ENCODE measurements at places on chromosomes 2 and 18.

- no peak for DNase-seq
- no peak overlapping the region for H3K4me3 ChIP-seq
- H3K27me3 ChIP-seq, result no peaks in the 10 kb centered on the region
- H3K36me3 ChIP-seq, result no peaks in the 10 kb centered on the region
- no peak overlapping the region for H3K27ac ChIP-seq
- H3K4me1 ChIP-seq, result peaks cover 10% of the 10 kb centered on the region
Measured at GRCh38 chr2:85902496-85902895, 13.7 kb upstream of the ST3GAL5 start.

DNA sequence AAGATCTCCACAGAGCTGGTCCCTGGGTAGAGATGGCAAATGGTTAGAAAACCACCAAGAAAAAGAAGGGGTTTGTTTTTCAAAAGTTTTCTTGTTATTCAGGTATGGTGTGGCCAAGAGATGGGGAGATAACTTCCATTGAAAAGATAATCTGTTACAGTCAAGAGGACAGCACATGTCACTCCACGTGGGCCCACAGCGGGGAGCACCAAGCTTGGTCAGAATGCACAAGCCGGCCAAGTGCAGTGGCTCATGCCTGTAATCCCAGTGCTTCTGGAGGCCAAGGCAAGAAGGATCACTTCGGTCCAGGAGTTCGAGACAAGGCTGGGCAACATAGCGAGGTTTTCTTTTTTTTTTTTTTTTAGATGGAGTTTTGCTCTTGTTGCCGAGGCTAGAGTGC, 6.0 kb upstream of the LCLAT1 start:
- H3K4me3 ChIP-seq, result no peak overlapping the region
- H3K27me3 ChIP-seq, result no peaks in the 10 kb centered on the region
- no peaks in the 10 kb centered on the region for H3K4me1 ChIP-seq
- no peaks in the 10 kb centered on the region for H3K36me3 ChIP-seq
- H3K27ac ChIP-seq, result no peak overlapping the region

- H3K4me3 ChIP-seq, result no peak overlapping the region
- H3K27ac ChIP-seq, result no peak overlapping the region
- H3K27me3 ChIP-seq, result no peaks in the 10 kb centered on the region
- H3K4me1 ChIP-seq, result no peaks in the 10 kb centered on the region
- H3K36me3 ChIP-seq, result no peaks in the 10 kb centered on the region
Measured at GRCh38 chr2:70367722-70368323, 66.0 kb upstream of the FAM136A start.

DNA sequence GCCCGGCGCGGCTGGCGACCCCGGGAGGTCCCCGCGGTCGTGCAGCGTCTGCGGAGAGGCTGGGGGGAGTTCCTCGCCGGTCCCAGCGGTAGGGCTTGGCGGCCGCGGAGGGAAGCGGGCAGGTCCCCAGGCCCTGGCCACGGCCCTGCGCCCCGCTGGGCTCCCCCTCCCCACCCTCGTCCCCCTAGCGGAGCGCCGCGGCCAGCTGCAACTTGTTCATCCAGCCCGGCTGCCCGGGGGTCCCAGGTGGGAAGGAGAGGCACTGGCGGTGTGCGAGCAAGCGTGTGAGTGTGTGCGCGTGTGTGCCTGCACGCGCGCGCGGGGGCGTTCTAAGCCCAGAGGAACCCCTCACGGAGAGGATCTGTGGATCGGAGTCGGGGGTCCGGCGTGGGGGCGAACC, 1.3 kb downstream of the PTPRM start:
- peak overlapping the region; percentile 73 for H3K4me3 ChIP-seq
- H3K27me3 ChIP-seq, result no peaks in the 10 kb centered on the region
- peak; percentile 40 for DNase-seq
- peaks cover 18% of the 10 kb centered on the region for H3K4me1 ChIP-seq
- H3K27ac ChIP-seq, result peak overlapping the region; percentile 98
- no peaks in the 10 kb centered on the region for H3K36me3 ChIP-seq

GRCh38 chr2:239459056-239459455, 58.2 kb upstream of the HDAC4 start:
- no peak overlapping the region for H3K4me3 ChIP-seq
- no peak for DNase-seq
- H3K27me3 ChIP-seq, result no peaks in the 10 kb centered on the region
- H3K4me1 ChIP-seq, result no peaks in the 10 kb centered on the region

DNA sequence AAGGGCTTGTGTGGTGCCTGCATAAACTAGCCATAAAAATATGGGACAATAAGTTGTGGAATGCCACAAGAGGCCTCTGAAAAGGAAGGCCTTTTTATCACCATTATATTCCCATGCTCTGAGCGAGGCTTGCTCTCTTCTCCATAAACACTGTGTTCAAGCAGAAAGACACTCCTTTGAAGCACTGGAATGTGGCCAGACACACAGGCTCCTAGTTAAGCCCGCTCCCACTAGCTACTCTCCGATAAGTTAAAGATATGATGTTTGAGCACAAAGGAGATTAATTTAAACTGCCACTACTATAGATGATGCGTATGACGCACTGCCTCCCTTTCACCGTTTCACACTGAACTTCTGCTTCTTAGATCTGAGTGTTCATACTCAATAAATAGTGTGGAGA, 188.7 kb upstream of the TWIST2 start:
- no peak overlapping the region for H3K4me3 ChIP-seq
- no peak for DNase-seq
- no peak overlapping the region for H3K27ac ChIP-seq
- no peaks in the 10 kb centered on the region for H3K4me1 ChIP-seq
- no peaks in the 10 kb centered on the region for H3K36me3 ChIP-seq

GRCh38 chr2:101405351-101405899, 18.1 kb upstream of the CREG2 start:
- H3K4me1 ChIP-seq, result no peaks in the 10 kb centered on the region
- no peak overlapping the region for H3K27ac ChIP-seq
- no peak overlapping the region for H3K4me3 ChIP-seq
- no peak for DNase-seq

GRCh38 chr2:238903141-238903540, 55.3 kb downstream of the TWIST2 start:
- no peak overlapping the region for H3K27ac ChIP-seq
- no peak for DNase-seq
- H3K4me1 ChIP-seq, result no peaks in the 10 kb centered on the region

GRCh38 chr2:197168705-197169104, 141.9 kb downstream of the ANKRD44 start:
- H3K27ac ChIP-seq, result no peak overlapping the region
- no peaks in the 10 kb centered on the region for H3K27me3 ChIP-seq
- H3K36me3 ChIP-seq, result no peaks in the 10 kb centered on the region
- peak; percentile 68 for DNase-seq
- H3K4me1 ChIP-seq, result no peaks in the 10 kb centered on the region

DNA sequence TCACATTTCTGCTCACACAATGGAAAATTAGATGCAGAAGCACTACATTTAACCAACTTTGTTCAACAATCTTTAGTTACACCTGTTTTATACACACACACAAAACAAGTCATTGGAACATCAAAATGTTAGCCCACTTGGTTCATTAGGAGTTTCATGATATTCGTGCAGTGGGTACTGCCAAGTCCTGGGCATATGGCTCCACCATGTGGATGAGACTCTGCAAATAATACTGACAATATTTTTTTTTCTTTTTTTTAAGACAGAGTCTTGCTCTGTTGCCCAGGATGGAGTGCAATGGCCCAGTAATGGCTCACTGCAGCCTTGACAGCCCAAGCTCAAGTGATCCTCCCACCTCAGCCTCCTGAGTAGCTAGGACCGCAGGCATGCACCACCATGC, 34.5 kb upstream of the GRB14 start:
- H3K4me1 ChIP-seq, result no peaks in the 10 kb centered on the region
- H3K27ac ChIP-seq, result no peak overlapping the region
- H3K36me3 ChIP-seq, result no peaks in the 10 kb centered on the region
- no peak overlapping the region for H3K4me3 ChIP-seq
- no peaks in the 10 kb centered on the region for H3K27me3 ChIP-seq
- no peak for DNase-seq

DNA sequence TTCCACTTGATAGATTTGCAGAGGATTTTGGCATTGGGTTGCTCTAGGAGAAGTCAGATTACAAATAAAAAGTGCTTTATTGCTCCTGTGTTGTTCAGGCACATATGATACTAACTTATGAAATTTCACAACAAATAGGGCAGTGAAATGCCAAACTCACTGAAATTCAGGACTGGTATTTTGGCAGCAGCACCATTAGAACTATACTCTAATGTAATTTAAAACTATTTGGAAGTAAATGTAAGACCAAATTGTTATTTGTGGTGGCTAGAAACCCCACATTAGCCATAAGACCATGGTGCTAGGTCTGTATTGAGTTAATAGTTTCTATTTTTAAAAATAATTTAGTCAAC, 57.2 kb downstream of the SPTBN1 start:
- no peaks in the 10 kb centered on the region for H3K36me3 ChIP-seq
- peaks cover 4% of the 10 kb centered on the region for H3K4me1 ChIP-seq
- no peak overlapping the region for H3K27ac ChIP-seq
- no peak overlapping the region for H3K4me3 ChIP-seq
- DNase-seq, result no peak
- H3K27me3 ChIP-seq, result no peaks in the 10 kb centered on the region

DNA sequence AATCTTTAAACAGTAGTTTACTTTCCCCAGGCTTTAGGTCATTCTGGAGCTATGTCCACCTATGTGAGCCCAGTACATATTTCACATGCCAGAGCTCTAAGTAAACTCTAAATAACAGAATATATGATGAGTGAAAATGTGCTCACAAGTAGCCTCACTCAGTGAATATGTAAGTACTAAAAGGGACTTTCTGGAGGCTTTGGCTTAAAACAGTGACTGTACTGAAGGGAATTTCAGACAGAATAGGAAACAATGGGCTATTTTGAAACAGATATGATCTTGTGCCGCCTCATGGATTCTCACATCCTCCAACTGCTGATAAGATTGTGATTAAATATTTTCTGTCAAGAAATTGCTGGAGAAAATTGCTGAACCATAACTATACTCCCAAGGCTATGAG, 747.9 kb downstream of the SOCS6 start:
- no peaks in the 10 kb centered on the region for H3K36me3 ChIP-seq
- no peak overlapping the region for H3K4me3 ChIP-seq
- no peaks in the 10 kb centered on the region for H3K4me1 ChIP-seq
- no peak for DNase-seq
- H3K27me3 ChIP-seq, result no peaks in the 10 kb centered on the region

- no peak for DNase-seq
- no peaks in the 10 kb centered on the region for H3K27me3 ChIP-seq
- no peak overlapping the region for H3K4me3 ChIP-seq
- no peak overlapping the region for H3K27ac ChIP-seq
- no peaks in the 10 kb centered on the region for H3K4me1 ChIP-seq
Measured at GRCh38 chr2:73050121-73050545, 21.4 kb downstream of the SFXN5 start.

DNA sequence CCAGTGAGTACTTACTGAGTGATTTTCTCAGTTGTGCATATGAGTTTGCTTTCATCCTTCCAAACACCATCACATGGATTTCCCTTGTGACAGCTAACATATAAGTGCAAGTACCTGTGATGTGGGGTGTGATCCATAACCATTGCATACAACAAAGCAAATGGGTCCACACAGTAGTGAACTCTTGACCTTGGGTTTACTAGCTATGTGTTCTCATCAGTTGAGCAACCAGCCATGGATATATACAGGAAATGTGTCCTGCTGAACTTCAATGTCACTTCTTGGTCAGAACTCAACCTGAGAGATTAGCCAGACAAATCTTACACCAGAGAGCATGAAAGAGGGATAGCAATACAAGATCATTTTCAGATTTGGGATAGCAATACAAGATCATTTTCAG, 420.9 kb upstream of the KCNH7 start:
- H3K27me3 ChIP-seq, result no peaks in the 10 kb centered on the region
- no peaks in the 10 kb centered on the region for H3K36me3 ChIP-seq
- no peak overlapping the region for H3K27ac ChIP-seq
- DNase-seq, result no peak
- H3K4me1 ChIP-seq, result no peaks in the 10 kb centered on the region

DNA sequence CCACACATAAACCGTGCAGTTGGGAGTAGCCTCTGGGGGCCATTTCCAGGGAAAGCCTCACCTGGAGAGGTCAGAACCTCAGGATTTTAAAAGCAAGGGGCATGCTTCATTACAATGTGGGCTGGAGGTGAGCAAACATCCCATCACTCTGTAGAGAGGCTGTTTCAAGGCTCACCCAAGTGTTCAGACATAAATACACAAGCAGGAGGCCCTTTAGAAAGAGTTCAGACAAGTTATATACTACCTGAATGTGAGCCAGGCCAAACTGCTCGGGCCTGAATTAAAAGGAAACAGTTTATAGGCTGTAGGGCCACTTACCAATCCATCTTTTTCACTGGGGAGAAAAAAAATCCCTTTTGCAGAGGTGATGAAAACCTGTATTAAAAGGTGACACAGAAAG, 540.0 kb upstream of the ZEB2 start:
- no peak overlapping the region for H3K4me3 ChIP-seq
- H3K4me1 ChIP-seq, result no peaks in the 10 kb centered on the region
- H3K27me3 ChIP-seq, result no peaks in the 10 kb centered on the region
- H3K27ac ChIP-seq, result no peak overlapping the region
- H3K36me3 ChIP-seq, result no peaks in the 10 kb centered on the region
- DNase-seq, result no peak

- peaks cover 12% of the 10 kb centered on the region for H3K4me1 ChIP-seq
- H3K27ac ChIP-seq, result no peak overlapping the region
- H3K27me3 ChIP-seq, result no peaks in the 10 kb centered on the region
- no peak for DNase-seq
- H3K4me3 ChIP-seq, result no peak overlapping the region
Measured at GRCh38 chr2:135954020-135954601, 31.3 kb downstream of the DARS1 start.

DNA sequence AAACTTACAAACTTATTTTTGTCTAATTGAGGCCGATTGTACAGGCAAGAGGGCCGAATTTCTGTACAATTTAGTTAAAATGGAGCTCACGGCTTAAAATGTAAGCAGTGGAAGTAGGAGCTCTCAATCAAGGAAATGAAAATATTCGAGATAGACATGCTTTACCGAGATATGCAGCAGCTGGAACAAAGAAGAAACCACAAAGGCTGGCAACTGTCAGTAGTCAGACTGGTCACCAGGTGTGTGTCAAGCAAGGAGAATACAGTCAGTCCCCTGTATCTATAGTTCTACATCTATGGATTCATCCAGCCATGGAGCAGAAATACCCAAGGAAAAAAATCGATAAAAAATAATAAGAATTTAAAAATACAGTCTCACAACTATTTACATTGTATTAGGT, 122.6 kb downstream of the WDSUB1 start:
- peaks cover 4% of the 10 kb centered on the region for H3K36me3 ChIP-seq
- DNase-seq, result no peak
- no peaks in the 10 kb centered on the region for H3K4me1 ChIP-seq
- no peak overlapping the region for H3K27ac ChIP-seq
- no peaks in the 10 kb centered on the region for H3K27me3 ChIP-seq
- no peak overlapping the region for H3K4me3 ChIP-seq

- peaks cover 77% of the 10 kb centered on the region for H3K4me1 ChIP-seq
- DNase-seq, result no peak
- H3K27me3 ChIP-seq, result no peaks in the 10 kb centered on the region
Measured at GRCh38 chr2:10329880-10330699, 27.4 kb downstream of the HPCAL1 start.

- no peak for DNase-seq
- H3K27ac ChIP-seq, result no peak overlapping the region
- H3K27me3 ChIP-seq, result no peaks in the 10 kb centered on the region
- no peaks in the 10 kb centered on the region for H3K36me3 ChIP-seq
- H3K4me3 ChIP-seq, result no peak overlapping the region
Measured at GRCh38 chr2:164717000-164717803, 95.9 kb upstream of the GRB14 start.

- no peak overlapping the region for H3K4me3 ChIP-seq
- H3K27me3 ChIP-seq, result no peaks in the 10 kb centered on the region
- no peaks in the 10 kb centered on the region for H3K36me3 ChIP-seq
Measured at GRCh38 chr2:230779607-230780006, 67.0 kb downstream of the CAB39 start.

All from body of pancreas (tissue), 4 donors.